ENCODE measurements at places on chromosomes 1 and 21. TPM values are rescaled to one million over a fixed set of nuclear protein-coding genes. Genes with fewer than 3 reads are reported as not detected.

CR1L gene
- total RNA-seq: 1.0 TPM

CLEC20A gene
- total RNA-seq: not detected

FCER1G gene
- total RNA-seq: 190 TPM

IL10 gene
- total RNA-seq: not detected

GRCh38 chr1:143718524-143718923 lies 253.3 kb downstream of the FAM72C start:
- DNase-seq: no peak

- DNase-seq: no peak
These were observed 9.9 kb upstream of the CFHR4 start for GRCh38 chr1:196877964-196878363.

- no peak for DNase-seq
These were observed 34.4 kb downstream of the KCNN3 start for GRCh38 chr1:154835531-154836324.

GRCh38 chr1:45008076-45008475 lies 3.0 kb downstream of the HECTD3 start:
- DNase-seq: no peak

DNA sequence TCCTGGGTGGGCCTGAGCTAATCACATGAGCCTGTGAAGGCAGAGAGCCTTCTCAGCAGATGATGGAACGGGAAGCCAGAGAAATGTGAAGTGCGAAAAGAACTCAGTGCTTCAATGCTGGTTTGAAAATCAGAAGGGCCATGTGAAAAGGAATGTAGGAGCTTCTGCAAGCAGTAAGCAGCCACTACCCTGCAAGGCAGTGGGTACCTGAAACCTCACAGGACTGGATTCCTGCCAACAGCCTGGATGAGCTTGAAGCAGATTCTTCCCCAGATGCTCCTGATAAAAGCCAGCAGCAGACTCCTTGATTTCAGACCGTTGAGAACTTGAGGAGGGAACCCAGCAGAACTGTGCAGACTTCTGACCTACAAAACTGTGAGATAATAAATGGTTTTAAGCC lies 158.6 kb downstream of the SYT2 start:
- no peak for DNase-seq

- DNase-seq: no peak
These were observed 493.7 kb upstream of the ZP4 start for GRCh38 chr1:238384381-238384780.

DNA sequence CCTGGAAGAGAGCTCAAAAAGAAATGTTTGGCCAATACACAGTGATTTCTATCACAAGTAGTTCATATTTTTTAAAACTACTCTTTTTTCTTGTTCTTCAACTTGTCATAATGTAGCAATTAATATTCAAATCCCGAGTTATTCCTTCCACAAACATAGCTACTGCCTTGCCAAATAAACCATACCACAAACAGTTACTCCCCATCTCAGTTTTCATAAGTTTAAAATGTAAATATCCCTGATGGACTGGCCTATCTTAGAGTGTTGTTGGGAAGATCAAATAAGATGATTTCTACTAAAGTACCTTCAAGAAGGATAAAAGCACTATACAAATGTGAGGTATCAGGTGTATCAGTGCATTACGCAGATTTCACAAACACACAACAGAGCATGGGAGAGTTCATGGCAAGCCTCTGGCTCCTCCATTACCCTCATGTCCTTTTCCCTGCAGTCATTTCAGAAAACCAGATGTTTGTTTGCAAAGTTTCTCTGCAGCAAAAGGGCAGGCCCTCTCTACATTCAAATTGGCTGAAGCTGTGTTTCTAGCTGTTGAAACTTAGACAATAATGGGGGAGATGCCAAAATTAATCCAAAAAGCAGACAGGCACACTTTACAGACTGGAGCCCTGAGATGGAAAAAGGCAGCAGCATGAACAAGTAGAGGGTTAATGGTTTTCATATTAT lies 16.1 kb downstream of the WLS start:
- no peak for DNase-seq

GRCh38 chr1:234609691-234610042 lies 311 bp downstream of the IRF2BP2 start:
- DNase-seq: no peak

Measured in tibial nerve (tissue), 4 donors.